ENCODE measurements at places on chromosomes 3 and 15.
A peak's percentile ranks its signal among the peaks of the same experiment; 100 is the strongest.

DNA sequence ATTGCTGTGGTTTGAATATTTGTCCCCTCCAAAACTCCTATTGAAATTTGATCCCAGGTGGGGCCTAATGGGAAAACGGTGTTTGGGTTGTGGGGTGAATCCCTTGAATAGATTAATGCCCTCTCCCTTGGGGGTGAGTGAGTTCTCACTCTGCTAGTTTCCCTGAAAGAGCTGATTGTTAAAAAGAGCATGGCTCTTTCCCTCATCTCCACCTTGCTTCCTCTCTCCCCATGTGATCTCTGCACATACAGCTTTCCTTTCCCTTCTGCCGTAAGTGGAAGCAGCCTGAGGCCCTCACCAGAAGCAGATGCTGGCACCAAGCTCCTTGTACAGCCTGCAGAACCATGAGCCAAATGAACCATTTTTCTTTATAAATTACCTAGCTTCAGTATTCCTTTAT, 394.9 kb upstream of the WNT5A start:
- DNase-seq: no peak

- no peak for DNase-seq
Observed at GRCh38 chr3:13115576-13115910, 42.3 kb upstream of the IQSEC1 start.

- no peak for DNase-seq
Observed at GRCh38 chr3:191350396-191351090, 20.2 kb upstream of the UTS2B start.

- no peak for DNase-seq
Observed at GRCh38 chr15:74384566-74384880, 17.1 kb upstream of the CYP11A1 start.

DNA sequence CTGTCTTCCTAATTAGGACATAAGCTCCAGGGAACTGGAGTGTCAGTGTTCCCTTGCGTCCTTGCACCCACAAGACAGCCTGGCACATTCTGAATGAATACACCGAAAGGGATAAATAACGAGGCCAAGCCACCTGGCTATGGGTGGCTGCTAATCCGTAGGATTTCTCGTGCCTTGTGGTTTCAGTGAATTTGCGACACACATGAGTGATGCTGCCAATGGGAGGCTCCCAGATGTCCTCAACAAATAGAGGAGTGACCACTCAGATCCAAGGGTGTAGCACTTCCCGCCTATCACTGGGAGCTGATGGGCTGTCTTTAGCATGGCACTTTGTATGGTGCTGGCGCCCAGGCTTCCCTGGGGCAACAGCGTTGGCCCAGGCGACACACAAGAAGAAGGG, 43.4 kb downstream of the APBA2 start:
- DNase-seq: no peak

DNA sequence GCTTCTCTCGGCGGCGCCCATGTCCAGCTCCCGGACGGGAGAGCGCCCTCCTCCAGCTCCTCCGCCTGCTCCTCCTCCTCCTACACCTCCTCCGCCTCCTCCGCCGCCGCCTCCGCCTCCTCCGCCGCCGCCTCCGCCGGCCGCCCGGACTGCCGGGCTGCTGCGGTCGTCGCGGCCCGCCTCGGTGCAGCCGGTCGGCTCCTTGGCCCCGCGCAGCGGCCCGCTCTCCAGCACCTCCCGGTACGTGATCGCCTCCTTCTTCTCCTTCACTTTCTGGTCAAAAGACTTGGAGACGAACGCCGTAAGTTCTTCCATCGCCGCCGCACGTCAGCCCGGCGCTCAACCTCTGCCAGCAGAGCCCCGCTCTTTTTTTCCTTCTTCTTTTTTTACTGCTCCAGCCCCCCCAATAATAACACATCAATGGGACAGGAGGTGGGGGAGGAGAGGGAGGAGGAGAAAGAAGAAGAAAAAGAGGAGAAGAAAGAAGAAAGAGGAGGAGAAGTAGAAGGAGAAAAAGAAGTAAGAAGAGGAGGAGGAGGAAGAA, 438 bp downstream of the SHOX2 start:
- peak; percentile 43 for DNase-seq

- DNase-seq: no peak
Observed at GRCh38 chr3:14718539-14718938, 43.6 kb downstream of the C3orf20 start.

DNA sequence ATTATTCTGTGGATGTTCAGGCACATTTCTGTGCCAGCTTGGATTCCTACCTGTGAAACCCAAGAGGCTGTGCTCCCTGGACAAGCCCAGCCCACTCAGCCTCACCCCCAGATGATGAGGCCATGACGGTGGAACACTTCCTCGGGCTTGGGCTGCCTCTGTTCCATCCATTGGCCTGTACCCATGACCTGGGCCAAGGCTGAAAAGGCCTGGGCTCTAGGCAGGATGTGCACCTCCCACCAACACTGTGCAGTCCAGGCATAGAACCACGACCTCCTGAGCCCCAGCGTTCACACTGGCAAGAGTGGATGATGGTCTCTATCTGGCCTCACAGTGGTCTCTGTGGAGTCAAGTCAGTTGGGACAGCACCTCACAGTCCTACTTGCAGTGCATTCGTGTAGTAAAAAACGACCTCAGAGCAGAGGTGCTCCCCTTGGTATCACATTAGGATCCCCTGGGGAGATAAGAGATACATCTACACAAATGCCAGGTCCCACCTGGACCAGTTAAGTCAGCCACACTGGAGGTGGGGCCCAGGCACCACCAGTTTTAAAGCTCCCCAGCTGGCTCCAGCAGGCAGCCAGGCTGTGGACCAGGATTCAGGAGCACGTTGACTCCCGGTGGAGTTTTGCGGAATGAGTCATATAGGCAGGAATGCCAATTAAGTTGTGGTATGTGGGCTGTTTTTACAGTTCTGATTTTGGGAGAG, 39.0 kb upstream of the IGF1R start:
- DNase-seq: no peak

DNA sequence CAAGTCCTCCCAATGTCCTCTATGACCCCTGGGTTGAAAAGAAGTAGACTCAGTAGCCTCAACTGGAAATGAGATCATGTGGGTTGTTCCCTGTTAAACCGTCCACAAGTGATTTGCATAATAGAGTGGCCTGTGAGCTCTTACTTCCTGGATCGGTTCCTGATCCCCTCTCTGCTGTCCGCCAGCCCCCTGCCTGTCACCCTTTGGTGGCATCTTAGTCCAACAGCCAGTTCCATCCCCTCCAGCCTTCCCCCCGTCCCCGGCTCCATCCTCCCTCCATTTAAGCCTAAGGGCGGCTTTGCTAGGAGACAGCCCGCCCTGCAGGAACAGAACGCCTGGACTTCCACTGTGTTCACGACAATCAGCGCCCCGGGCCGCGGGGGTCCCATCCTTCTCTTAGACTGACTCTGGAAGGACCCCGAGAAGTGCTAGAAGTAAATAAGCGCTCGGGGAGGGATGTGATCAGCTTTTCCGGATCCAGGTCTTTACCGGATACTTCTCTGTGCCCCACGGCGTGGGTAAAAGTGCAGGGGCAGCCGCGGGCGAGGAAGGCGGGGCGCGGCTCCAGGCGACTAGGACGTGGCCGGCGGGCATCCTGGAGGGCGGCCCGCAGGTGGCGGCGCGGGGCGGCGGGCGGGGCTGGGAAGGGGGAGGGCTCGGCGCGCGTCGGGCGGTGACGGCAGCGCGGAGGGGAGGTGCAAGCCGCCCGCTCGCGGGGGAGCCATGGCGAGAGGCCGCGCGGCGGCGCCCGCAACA, 51.2 kb upstream of the ULK4 start:
- no peak for DNase-seq

GRCh38 chr15:48084759-48085590, 35.8 kb upstream of the SLC24A5 start:
- no peak for DNase-seq

DNA sequence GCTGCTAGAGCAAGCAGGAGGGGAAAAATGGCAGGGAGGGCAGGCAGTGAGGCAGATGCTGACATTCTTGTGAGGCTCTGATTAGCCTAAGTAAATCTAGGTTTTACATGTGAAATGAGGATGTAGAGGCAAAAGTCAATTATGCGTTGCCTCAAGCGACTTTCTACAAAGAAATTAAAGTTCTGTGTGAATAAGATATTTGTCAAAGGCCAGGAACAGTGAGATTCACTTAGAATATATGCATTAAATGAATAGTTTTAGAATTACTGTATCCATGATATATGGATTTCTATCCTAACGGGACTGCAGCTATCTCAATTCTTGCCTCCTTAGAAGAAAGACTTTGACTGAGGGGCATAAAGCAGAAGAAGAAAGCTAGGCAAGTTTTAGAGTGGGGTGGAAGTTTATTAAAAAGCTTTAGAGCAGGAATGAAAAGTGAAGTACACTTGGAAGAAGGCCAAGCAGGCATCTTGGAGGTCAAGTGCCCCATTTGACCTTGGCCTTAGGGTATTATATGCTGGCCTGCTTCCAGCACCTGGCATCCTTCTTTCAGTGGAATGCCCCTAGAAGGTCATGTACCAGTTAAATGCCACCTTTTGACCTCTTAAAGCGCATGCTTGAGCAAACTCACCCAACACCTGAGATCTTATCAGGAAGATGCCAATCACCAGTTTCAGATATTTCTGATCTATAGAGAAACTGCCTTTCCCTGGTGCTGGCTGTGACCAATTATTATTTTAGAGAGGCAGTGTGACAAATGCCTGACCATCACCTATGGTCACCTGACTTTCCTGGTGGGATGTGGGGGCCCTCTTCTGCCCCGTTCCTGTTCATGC, 38.2 kb downstream of the OSTN start:
- DNase-seq: no peak

DNA sequence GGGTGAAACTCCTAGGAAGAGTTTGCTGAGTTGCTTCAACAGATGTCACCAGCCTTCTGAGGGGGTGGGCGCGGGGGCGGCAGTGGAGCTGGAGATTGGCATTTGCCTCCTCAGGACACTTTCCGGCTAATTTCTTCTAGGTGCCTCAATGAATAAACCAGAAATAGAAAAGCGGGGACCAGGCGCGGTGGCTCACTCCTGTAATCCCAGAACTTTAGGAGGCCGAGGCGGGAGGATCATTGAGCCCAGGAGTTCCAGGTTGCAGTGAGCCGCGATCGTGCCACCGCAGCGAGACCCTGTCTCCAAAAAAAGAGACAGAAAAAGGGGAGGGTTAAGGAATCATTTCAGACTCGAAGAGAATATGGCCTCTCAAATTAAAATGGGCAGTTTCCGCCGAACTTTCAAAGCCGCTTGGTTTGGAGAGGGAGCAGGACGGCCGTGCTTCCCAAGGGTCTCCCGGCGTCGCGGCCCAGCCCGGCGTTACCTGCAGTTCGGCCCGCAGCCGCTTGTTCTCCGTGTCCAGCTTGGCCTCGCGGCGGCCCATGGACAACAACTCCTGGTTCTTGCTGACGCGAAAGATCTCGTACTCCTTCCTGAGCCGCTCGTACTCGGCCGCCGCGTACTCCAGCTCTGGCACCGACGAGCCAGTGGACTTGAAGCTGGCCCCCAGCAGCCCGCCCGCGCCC, 587 bp downstream of the NPHP3 start:
- no peak for DNase-seq

- DNase-seq: no peak
Observed at GRCh38 chr3:49616491-49616941, 57.6 kb upstream of the APEH start.

DNA sequence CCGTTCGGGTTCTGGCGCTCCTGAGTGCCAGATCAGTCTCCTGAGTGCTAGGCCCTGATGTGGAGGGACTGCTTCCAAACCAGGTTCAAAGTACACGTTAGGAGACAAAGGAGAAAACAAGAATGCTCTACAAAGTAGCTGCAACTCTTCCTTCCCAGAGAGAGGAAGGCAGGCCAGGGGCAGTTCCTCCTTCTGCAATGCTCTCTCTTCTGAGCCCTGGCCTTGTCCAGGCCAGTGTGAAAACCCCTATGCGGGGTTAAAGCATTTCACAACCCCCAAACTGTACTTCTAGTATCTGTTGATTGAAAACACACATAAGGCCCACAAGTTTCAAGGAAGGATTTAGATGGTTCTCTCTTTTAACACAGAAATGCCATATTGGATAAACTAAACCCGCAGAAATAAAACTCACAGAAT, 9.7 kb upstream of the CALML4 start:
- DNase-seq: no peak

DNA sequence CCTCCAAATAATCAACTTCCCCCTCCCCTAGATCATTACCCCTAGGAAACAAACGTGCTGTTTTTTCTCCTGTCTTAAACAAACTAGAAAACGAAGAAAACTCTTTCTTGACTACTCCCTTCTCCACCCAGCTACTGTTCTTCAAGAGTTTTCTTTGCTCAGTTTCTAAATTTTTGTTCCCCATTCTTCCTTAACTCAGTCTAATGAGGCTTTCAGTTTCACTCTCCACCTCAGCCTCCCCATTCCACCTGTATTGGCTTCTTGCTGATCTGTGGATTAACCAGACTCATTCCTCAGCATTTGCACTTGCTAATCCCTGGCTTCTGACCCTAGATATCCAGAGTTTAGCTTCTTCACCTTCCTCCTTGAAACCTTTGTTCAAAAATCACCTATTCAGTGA, 26.8 kb downstream of the SERPINI1 start:
- no peak for DNase-seq

DNA sequence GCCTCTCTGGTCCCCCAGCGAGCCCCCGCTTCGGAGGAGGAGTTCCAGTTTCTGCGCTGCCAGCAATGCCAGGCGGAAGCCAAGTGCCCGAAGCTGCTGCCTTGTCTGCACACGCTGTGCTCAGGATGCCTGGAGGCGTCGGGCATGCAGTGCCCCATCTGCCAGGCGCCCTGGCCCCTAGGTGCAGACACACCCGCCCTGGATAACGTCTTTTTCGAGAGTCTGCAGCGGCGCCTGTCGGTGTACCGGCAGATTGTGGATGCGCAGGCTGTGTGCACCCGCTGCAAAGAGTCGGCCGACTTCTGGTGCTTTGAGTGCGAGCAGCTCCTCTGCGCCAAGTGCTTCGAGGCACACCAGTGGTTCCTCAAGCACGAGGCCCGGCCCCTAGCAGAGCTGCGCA, 3.5 kb downstream of the PML start:
- DNase-seq: no peak

- DNase-seq: no peak
Observed at GRCh38 chr3:31373681-31374080, 159.0 kb upstream of the STT3B start.

DNA sequence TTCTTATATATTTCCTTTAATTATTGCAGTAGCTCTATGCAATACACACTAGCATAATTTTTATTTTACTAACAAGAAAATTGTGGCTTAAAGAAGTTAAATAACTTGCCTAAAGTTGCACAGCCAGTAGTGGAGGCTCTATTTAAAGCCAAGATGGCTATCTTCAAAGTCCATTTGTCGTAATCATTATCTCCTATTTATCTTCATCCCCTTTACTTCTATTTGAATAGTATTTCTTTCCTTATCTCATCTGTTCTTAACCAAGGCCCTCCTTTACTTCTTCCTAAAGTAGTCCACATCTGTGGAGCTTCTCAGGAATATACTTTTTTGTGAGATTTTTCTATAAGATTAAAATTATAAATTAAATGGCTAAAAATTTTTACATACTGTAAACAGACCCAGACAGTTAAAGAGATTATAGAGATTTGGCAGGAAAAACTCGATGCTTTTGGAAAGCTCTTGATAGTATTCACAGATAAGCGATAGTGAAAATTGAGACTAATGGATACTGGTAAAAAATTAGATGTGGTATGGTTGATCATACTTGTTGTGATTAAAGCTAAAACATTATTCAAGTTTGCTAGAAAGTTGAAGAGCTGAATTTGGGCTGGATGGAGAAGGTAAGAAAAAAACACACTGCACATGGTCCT, 129.2 kb downstream of the ZNF609 start:
- DNase-seq: no peak

GRCh38 chr3:151183265-151183671, 19.7 kb downstream of the GPR171 start:
- DNase-seq: no peak

GRCh38 chr15:40925863-40926658, 3.1 kb upstream of the DLL4 start:
- DNase-seq: no peak

- no peak for DNase-seq
Observed at GRCh38 chr3:181358060-181358459, 353.7 kb upstream of the SOX2 start.

GRCh38 chr15:76340803-76341365, 4.3 kb downstream of the ISL2 start:
- DNase-seq: no peak

All from AG09319 (cell line).